ENCODE measurements at places on chromosomes 3 and 15.

GRCh38 chr15:40266828-40267304, 16.0 kb downstream of the ANKRD63 start:
- DNase-seq = no peak

DNA sequence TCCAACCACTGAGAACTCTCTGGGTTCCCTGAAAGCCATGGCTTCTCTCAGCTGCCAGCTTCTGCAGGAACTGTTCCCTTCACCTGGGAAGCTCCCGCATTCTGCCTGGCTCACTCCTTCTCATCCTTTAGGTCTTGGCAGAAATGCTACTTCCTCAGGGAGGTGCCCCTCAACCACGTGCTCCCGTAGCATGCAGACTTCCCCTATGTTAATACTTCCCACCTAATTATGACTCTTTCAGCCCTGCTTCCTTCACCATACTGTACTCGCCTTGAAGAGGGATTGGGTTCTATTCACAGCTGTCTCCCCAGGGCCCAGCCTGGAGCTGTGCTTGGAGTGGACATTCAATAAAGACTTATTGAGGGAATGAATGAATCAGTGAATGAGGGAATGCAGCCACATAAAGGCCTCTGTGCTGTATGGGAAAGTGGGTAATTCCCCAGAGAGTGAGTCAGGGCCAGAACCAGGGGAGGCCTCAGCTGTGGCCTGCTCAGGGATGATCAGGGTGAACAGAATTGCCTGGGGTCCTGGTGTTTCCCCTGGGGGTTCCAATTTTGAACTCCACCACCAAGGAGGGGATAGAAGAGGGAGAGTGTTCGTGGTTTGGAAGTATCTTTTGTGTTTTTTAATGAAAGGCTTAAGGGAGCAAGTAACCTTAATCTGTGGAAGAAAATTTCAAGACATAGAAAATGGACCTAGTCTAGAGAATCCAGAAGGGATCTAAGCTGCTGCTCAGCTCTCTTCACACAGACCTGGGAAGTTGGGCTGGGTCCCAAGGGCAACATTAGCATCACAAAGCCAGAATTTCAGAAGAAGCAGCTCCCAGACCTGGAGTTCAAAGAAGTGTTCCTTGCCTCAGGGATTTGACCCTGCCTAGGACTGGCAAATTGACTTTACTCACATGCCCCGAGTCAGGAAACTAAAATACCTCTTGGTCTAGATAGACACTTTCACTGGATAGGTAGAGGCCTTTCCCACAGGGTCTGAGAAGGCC, 14.6 kb upstream of the FAM107A start:
- no peak for DNase-seq

- DNase-seq = no peak
Measured at GRCh38 chr15:69854521-69855181, 243.1 kb downstream of the TLE3 start.

- DNase-seq = no peak
Measured at GRCh38 chr15:30065025-30065801, 17.5 kb upstream of the GOLGA8J start.

DNA sequence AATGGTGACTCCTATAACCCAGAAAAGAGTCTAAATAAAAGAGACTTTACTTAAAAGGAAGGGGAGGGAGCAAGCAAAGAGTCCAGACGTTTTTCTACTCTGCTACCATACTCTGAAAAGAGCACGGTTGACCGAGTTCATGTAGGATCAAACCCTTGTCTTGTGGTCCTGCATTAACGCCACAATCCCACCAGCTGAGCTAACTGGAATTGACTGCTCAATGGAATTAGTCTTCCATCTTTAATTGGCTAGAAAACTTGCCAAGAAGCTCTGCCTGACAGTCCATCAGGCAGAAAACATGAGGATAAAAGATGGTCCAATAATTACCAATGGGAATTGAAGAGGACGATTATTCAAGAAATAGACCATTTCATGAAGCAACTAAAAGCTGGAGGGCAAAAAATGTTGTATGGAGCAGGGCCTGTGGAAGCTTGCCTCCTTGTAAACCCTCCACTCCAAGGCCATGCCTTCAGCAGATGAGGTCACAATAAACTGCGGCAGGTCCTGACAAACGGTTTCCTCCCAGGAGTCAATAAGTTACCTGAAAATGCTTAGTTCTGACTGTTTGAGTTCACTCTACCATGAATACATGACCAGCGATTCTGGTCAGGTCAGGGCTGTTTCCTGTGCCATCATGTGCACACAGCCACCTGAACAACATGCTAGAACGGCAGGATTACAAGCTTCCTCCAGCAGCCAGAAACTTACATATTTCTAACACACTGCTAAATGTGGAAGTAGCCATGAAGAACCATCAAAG, 35.6 kb upstream of the ARHGEF3 start:
- DNase-seq = no peak

DNA sequence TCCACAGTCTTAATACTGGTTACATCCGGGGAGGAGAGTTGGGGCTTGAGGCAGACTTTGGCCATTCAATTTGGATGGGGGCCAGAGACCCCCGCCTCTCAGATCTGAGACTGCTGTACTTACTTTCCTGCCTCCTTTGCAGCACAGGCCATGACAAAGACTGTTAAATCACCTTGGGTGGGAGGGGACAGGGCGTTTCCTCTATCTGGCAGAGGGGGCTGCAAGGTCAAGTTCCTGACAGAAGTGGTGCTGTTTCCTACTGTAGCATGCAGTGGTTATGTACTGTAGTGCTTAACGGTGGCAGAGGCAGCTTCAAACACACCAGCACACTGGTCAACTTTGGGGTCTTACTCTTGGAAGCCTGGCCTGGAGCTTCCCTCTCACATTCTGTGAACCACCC, 261.2 kb upstream of the LRRFIP2 start:
- no peak for DNase-seq

DNA sequence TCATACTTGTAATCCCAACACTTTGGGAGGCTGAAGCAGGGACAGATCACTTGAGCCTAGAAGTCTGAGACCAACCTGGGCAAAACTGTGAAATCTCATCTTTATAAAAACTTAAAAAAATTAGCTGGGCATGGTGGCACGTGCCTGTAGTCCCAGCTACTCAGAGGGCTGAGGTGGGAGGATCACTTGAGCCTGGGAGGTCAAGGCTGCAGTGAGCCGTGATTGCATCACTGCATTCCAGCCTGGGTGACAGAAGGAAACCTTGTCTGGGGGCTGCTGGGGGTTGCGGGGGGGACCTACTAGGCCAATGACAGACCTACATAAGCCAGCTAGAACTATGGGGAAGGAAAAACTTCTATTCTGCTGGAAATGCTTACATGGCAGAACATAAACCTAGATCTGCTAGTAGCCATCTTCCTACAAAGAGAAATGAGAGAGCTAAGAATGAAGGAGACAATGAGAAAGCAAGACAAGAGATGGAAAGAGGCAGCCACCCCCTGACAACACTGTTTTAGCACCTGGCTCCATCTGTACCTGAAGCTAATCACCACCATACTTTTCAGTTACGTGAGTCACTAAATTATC, 23.9 kb downstream of the FOXP1 start:
- DNase-seq = no peak

DNA sequence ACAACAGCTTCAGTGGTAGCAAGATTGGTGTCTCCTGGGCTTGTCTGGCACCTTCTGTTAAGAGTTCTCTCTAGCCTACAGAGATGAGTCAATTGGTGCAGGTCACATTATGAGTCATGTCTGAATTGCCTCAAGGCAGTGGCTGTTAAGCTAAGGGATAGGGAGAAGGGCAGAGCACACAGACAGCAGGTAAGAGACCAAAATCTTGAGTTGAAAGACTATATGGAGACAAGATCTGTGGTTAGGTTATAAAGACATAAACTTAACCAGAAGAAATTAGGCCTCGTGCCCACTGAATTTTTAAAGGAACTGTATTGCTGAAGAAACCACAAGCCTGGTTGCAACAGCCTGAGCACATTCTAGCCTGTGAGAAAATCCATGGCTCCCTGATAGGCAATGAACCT, 19.2 kb upstream of the KPNA1 start:
- DNase-seq = no peak

- peak; percentile 81 for DNase-seq
Measured at GRCh38 chr3:674116-674515, 418.7 kb upstream of the CNTN6 start.

DNA sequence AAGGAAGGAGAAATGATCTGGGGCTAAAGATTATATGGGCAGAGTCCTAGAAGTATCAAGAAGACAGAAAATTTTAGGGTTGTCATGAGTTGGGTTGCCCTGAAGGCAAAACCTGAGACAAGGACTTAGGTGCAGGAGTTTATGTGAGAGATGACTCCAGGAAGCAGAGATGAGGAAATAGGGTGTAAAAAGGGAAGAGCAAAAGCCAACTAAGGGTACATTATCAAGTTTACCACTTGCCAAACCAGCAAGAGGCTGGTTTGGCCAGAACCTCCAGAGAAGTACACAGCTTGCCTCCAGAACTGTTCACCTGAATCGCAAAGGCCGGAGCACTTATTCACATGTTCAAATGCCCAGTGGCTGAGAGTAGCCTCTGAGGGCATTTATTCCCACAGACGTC, 116.7 kb downstream of the FHIT start:
- DNase-seq = no peak

DNA sequence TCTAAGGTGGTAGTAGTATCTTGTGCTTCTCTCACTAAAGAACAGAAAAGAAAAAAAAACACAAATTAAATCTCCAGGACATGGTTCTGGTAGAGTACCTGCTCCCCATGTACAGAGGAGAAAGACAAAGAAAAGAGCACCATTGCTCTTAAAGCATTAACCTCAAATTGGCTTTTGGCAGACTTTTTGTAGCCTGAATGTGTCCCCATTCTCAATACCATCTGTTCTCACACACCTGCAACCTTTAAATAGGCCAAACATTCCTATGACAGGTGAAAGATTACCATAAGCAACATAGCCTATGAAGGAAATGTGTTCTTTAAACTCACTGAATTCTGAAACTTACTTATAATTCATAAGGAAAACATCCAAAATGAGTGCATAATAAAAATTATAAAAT, 68.0 kb downstream of the TIPARP start:
- DNase-seq = no peak

- no peak for DNase-seq
Measured at GRCh38 chr3:58900386-58900785, 149.4 kb downstream of the CFAP20DC start.

DNA sequence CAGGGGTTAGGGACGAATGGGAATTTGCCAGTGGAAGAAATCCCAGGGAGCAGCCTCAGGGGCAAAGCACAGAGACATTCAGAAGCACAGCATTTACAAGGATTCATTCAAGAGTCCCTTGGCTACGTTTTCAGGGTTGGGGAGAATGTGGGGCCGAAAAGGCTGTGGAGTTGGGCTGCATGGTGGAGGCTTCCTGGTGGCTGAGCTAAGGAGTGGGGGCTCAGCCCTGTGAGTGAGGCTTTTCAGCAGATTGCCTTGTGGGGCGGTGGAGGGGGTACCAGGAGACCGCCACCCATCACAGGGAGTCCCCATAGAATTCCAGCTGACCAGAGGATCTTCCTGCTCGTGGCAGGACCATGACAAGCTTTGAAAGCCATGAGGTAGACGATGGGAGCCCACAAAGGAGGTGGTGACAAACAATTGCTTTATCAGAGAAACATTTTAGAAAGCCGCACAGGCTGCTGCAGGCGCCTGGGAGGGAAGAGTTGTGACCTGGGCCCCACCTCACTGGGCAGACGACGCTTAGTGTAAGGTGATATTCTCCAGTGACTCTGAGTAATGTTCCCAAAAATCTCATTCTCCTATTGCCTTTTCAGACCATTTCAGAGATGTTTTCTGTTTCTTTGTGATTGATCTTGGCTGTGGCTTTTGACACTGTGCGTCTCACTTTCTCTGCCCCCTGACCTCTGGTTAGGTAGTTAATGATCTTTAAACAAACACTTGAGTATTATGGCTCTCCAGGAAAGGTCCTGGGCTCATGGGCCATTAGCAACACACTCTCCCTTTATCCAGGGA, 128.0 kb downstream of the DNAJB8 start:
- DNase-seq = no peak

DNA sequence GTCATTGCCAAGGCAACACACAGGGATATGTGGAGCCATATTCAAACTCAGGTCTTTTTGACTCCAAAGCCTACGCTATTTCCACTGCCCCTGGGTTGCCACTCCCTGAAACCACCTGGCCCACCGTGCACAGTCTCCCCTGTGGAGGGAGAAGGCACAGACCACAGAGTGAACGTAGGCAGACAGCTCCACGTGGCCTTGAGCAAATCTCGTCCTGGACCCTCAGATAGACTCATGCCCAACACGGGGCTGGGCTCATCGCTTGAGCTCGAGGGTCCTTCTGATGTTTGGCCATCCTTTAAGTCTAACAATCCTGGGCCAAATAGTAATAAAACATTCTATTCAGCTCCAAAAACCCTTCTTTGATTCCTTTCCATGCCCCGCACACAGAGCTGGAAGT, 72.0 kb downstream of the CPN2 start:
- no peak for DNase-seq

GRCh38 chr15:53836618-53837017, 77.2 kb upstream of the WDR72 start:
- no peak for DNase-seq

- no peak for DNase-seq
Measured at GRCh38 chr15:26197719-26198118, 334.6 kb upstream of the ATP10A start.

DNA sequence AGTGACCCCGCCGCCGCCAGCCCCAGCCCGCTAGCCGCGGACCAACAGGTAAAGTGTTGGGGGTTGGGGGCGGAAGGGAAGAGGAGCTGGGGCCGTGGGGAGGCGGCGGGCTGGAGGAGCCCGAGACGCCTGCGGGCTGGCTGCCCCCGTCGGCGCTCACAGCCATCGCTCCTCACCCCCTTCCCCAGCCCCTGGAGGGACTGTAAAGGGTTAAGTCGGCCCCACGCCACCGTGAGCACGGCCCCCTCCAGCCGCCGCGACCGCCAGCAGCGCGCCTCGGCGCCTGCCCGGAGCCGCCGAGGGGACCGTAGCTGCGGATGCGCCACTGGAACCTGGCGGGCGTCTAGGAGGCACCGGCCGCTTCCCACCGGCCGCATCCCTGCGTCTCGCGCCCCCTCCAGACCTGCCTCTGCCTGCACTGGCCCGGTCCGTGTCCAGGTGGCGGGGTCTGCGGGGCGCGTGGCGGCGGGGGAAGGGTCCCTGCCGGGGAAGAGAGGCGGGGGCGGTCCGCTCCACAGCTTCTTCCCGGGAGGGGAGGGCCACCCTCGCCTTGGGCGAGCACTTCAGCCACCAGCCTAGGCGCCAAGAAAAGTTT, 522 bp downstream of the MED12L start:
- DNase-seq = peak; percentile 50

DNA sequence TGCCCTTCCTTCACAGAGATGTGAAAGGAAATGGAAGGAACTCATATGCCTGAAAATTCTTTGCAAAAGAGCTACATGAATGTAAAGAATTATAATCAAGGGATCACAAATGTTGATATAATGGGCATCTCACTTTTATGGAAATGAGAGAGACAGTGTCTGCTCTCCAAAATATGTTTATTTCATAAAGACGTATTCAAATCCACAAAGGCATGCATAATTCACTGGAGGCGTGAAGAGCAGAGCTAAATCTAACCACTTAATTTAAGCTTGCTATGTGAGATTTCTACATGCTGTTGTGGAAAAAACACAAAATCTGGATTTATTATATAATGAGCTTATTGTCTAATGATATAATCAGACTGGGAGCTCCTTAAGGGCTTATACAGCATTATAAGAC, 469.1 kb downstream of the RAP2B start:
- no peak for DNase-seq

GRCh38 chr15:101479851-101480612, 9.5 kb downstream of the PCSK6 start:
- peak; percentile 61 for DNase-seq

Data from spinal cord (tissue), 10 donors.